ENCODE measurements at places on chromosomes 3 and 15. TPM values are rescaled to one million over a fixed set of nuclear protein-coding genes. Genes with fewer than 3 reads are reported as not detected.

Gene SLC51A
- polyA plus RNA-seq = 2.7 TPM

Gene ACTC1
- not detected for polyA plus RNA-seq

Gene SEMA3B
- polyA plus RNA-seq = not detected

Gene CP
- not detected for polyA plus RNA-seq

Gene TMIE
- polyA plus RNA-seq = 0.70 TPM

Gene ARL6IP5
- 953 TPM for polyA plus RNA-seq

Gene SLC28A1
- not detected for polyA plus RNA-seq

Gene APBA2
- 28.4 TPM for polyA plus RNA-seq

Gene MED12L
- polyA plus RNA-seq = not detected

Gene CATSPER2
- polyA plus RNA-seq = not detected

Gene SCN11A
- polyA plus RNA-seq = not detected

Gene KBTBD12
- 0.06 TPM for polyA plus RNA-seq

Gene GOLGA6L7
- polyA plus RNA-seq = not detected

Gene EBLN2
- polyA plus RNA-seq = 2.2 TPM

Gene CPNE4
- polyA plus RNA-seq = not detected

Gene CIB2
- polyA plus RNA-seq = 0.56 TPM

Gene ALPK3
- polyA plus RNA-seq = 0.01 TPM

Gene CKMT1A
- not detected for polyA plus RNA-seq

Gene UROC1
- polyA plus RNA-seq = not detected

Gene ROPN1
- polyA plus RNA-seq = not detected

Gene DUOXA2
- polyA plus RNA-seq = not detected

Gene TM4SF18
- not detected for polyA plus RNA-seq

Gene LEKR1
- 0.55 TPM for polyA plus RNA-seq

Gene SAMD7
- not detected for polyA plus RNA-seq

Gene SPRED1
- polyA plus RNA-seq = not detected

Gene CD200R1
- polyA plus RNA-seq = 27.6 TPM

Gene TNNC1
- polyA plus RNA-seq = 0.92 TPM

Gene CPA3
- polyA plus RNA-seq = not detected

Gene GOLGA8N
- not detected for polyA plus RNA-seq

Gene MUC4
- polyA plus RNA-seq = not detected

Gene ARNT2
- not detected for polyA plus RNA-seq
